ENCODE measurements at places on chromosomes 7 and 10. TPM values are rescaled to one million over a fixed set of nuclear protein-coding genes. Genes with fewer than 3 reads are reported as not detected.

DNA sequence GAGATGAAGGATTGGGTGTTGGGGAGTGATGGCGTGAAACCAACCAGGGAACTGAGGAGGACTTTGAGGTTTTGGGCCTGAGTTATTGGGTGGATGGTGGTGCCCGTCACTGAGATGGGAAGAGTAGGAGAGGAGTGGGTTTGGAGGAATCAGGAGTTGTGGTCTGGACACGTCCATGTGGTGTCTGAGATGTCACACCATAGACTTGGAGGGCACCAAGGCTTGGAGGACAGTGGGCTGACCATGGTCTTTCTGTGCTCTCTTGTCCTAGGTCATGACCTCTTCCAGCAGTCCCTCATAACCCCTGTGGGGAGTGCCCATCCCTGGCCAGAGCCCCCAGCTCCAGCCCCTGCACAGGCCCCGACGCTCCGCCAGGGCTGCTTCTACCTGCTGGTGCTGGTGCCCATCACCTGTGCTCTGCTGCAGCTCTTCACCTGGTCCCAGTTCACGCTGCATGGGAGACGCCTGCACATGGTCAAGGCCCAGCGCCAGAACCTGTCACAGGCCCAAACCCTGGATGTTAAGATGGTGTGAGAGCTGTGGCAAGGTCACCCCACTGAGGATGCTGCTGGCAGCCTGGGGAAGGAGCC lies 24.2 kb upstream of the C10orf95 start:
- DNase-seq: no peak

The NDUFA5 gene
- 17.1 TPM for total RNA-seq

- no peak for DNase-seq
Observed at GRCh38 chr10:102769375-102770107, 25.8 kb downstream of the WBP1L start.

GRCh38 chr10:7857262-7857661 lies 39.0 kb downstream of the TAF3 start:
- DNase-seq: no peak

DNA sequence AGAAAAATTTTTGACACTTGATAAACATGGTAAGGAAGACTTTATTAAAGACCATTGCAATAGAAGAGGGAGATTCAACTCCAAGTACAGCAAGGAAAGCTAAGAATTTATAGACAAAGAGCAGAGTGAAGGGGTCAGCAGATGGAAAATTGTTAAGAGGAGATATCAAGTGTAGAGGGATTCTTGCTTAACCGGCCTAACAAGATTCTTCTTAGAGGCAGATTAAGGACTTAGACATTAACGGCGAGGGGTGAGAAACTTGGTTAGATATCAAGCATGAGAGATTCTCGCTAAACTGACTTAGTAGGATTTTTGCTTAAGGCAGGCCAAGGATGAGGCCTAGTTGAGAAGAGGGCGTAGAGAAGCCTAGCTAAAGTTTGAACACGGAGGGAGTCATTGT lies 76.0 kb downstream of the ITGB1 start:
- DNase-seq: no peak

GRCh38 chr7:92653136-92653535 lies 62.9 kb upstream of the FAM133B start:
- no peak for DNase-seq

DNA sequence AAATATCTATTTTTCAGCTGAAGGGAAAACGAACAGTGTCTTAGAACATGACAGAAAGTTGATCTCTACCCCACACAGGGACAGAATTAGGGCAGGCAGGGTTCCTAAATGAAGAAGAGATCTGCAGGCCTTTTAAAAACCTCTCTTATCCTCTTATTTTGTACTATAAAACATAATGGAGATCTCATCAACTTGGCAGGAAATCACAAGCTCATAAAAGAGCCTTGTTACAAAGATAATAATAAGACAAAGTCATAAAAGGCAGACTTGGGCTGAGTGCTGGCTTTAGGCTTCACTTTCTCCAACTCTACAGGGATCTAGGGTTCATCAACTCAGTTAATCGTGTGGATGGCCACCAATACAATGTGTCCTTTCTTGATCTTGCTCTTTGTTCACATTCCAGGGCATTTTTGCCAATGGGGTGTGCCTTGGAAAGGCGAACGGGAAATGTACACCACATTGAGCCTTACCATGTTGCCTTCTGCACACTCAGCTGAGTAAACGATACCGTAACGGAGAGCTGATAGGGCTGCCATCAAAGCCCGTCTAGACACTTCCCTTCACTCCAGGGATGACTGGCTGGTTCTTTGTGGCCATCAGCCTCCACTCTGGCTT lies 7.1 kb upstream of the TEX36 start:
- no peak for DNase-seq

The ANKRD61 gene
- not detected for total RNA-seq

DNA sequence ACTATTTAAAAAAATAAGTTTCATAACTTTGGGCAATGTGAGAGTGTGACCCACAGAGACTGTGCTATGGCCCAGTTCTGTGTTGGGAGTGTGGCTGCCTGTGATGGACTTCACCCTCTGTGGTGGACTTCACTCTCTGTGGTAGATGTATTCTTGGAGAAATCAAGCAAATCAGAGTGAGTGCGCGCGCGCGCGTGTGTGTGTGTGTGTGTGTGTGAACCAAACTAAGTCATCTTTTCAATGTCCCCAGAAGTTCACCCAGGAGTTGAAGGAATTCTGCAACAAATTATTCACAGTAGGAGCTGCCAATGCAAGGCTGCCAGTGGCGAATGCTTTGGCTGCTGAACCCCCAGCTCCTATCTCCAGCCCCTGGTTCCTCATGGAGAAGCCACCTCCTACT lies 184.5 kb downstream of the ADAM12 start:
- DNase-seq: no peak

GRCh38 chr10:118266098-118266748 lies 75.9 kb downstream of the FAM204A start:
- no peak for DNase-seq

The HOXA6 gene
- 1.3 TPM for total RNA-seq

The PRLHR gene
- not detected for total RNA-seq

- DNase-seq: no peak
Observed at GRCh38 chr7:121401896-121402295, 5.8 kb upstream of the FAM3C start.

- DNase-seq: no peak
Observed at GRCh38 chr10:30750971-30751677, 121.6 kb upstream of the LYZL2 start.

DNA sequence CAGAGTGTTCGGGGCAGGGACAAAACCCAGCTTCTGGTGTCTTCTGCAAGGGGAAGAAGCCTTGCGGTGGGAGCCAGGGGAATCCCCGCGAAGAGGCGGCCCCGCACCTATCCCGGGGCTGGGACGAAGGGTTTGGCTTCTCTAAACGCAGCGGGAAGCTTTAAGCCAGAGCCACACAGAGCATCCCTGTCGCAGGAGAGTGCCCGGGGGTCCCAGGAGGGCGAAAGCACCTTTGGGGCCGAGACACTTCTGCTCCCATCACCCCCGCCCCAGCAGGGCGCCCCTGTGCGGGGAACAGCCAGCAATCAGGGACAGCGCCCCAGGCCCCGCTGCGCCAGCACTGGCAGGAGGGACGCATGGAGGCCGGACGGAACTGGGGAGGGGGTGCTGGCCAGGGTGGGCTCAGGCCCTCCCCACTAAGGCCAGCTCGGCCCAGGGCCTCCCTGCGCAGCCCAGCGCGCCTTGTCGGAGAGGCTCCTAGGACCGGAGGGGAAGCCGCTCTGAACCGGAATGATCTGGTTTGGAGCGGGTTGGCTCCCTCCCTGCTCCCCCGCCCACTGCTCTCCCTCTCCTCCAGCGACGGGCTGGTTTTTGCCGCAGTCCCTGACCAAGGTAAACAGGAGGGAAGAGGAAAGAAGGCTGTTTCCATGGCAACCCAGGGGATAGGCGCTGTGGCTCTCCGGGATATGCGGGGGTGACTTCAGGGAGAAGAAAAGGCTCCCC lies 63.9 kb downstream of the TMEM209 start:
- DNase-seq: no peak

- DNase-seq: no peak
Observed at GRCh38 chr7:24722386-24723177, 34.7 kb downstream of the GSDME start.

The LIPN gene
- not detected for total RNA-seq

The INMT gene
- 11.0 TPM for total RNA-seq

GRCh38 chr10:24292304-24293293 lies 83.7 kb downstream of the KIAA1217 start:
- no peak for DNase-seq

The LLCFC1 gene
- not detected for total RNA-seq

- no peak for DNase-seq
Observed at GRCh38 chr10:92517034-92517655, 56.7 kb downstream of the IDE start.

DNA sequence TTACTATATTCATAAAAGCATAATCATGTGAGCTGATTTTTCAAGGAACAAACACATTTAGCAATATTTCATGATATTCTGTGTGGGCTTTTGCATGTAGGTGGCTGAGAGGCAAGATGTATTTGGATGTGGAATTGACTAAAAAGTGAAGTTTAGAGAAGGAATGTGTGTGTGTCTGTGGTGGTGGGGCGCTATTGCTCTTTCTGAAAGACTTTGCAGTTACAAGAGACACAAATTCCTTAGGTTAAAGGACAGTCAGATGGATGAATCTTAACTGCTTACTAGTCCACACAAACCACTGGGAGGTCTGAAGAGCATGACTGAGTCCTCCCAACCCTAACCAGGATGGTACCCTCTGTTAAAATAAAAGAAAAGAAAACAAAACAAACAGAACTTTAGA lies 200.1 kb downstream of the SDHAF3 start:
- DNase-seq: no peak

The TECTB gene
- not detected for total RNA-seq

- DNase-seq: no peak
Observed at GRCh38 chr10:131743190-131744151, 157.3 kb upstream of the PPP2R2D start.

DNA sequence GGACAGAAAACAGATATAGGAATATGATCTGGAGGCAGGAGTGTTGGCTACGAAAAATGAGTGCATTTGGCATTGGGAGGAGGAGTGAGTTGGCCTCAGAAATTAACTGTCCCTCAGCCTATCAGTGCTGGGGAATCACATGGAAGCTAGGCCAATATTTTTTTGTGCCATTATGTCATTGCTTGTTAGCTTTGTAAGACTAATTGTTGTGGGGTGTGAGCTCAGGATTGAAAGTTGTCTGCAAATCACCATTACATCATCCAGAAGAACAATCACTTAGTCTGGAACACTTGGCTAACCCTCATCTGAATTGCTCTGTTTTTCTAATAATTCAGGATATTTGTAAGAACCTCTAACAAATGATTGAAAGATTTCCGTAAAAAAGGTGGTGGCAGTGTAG lies 45.2 kb upstream of the SEMA3D start:
- no peak for DNase-seq

GRCh38 chr10:34705563-34705962 lies 109.5 kb downstream of the PARD3 start:
- DNase-seq: no peak

The PLEKHS1 gene
- total RNA-seq: not detected

GRCh38 chr10:89431977-89432376 lies 17.6 kb downstream of the IFIT5 start:
- no peak for DNase-seq

DNA sequence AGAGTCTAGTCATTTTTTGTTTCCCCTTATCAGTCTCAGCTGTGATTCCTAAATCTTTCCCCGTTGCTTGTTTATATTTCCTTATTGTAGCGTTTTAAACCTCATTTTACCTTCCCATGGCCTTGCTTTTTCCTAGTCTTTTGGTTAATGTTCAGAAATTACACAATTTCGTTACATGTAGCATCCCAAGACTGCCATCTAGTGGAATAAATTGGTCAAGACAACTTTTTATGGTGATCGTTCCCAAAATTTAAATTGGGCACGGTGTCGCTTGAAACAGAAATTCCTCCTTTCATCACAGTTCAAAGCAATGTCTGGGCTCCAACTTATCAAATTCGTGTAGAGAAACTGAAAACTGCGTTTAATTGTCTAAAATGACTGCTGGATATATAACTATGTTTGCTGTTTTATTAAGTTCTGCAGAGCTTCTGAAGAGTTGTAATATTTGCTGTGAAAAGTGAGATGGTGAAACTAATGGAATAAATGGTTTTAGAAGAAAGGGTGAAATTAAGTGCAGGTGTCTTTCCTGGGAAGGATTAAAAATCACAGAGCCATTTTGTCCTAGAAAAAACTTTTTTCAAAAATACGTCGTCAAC lies 370.2 kb downstream of the PHF14 start:
- no peak for DNase-seq

The TMEM139 gene
- 0.15 TPM for total RNA-seq

GRCh38 chr7:40880581-40880980 lies 745.8 kb downstream of the SUGCT start:
- no peak for DNase-seq

DNA sequence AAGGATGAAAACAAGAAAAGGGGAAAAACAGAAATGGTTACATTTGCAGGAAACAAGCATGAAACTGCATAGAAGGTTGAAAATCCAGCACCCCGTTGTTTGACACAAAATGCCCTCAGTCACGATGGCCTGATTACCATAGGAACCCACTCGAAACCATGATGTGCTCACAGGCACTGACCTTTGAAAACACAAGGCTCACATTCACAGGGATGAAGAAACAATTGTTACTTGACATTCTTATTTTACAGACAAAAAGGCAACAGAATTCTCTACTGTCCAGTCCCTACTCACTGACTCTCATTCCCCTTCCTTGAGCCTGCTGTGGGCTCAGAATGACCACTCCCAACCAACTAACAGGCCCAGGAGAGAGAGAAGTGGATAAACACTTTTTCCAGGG lies 131.4 kb upstream of the PDLIM1 start:
- no peak for DNase-seq

The GJD4 gene
- not detected for total RNA-seq

Measured in esophagus squamous epithelium (tissue), 5 donors.